NCI-H1694 treated with DMSO at 0.1 percent for 48 hours (cell line): ENCODE measurements at places on chromosomes 13 and 19.

DNA sequence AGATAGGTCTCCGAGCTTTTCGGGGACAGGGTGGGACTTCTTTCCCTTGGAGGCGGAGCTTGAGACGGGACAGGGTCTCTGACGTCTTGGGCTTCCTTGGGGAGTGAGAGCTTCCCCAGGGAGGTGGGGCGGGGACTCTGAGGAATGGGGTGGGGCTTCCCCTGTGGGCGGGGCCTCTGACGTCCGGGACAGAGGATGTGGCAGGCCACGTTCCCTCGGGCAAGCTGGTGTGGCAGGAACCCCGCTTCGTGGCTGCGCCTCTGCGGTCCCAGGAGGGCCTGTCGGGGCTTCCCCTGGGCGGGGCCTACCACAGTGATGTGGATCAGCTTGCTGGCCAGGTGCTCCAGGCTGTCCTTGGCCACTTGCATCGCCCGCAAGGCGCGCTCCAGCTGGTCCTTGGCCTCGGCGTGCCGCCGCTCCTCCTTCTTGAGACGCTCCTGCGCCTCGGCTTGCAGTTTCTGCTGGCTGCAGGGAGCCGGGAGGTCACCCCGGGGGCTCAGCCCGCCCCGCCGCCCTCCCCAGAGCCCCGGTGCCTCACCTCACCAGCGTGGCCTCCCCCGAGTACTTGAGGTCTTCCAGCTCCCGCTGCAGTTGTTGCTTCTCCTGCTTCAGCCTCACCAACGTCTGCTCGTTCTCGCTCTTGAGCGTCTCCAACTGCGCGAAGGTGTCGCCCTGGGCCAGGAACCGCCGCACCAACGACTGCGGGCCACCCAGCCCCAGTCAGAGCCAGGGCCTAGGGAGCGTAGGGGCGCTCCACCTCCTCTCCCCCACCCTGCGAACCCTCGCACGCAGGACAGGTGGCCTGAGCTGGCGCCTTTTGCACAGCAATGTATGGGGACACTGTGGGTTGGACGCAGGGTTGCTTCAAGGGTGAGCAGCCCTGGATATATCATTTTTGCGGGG, 3.3 kb upstream of the RGL3 start:
- DNase-seq: no peak

- DNase-seq: no peak
These were observed 81.5 kb upstream of the SHISA2 start for GRCh38 chr13:26133286-26133685.

DNA sequence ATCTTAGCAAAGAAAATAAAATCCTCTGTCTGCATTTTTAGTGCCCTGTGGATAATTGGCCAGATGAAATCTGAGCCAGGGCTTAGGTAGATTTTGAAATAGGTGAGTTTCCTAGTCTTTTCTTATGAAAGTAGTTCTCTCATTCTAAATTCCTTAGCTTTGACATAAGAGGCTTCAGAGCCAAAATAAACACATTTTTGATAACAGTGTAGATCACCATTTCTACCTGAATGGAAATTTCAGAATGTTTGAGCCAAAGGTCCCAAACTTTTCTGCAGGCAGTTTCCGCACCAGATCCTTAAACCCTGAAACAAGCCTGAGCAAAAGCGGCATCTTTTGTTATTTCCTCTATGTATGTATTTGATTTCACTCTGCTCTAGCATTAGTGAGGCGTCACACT, 551.2 kb downstream of the EFNB2 start:
- DNase-seq: no peak

- no peak for DNase-seq
These were observed 44.4 kb upstream of the WDFY2 start for GRCh38 chr13:51539887-51540286.

DNA sequence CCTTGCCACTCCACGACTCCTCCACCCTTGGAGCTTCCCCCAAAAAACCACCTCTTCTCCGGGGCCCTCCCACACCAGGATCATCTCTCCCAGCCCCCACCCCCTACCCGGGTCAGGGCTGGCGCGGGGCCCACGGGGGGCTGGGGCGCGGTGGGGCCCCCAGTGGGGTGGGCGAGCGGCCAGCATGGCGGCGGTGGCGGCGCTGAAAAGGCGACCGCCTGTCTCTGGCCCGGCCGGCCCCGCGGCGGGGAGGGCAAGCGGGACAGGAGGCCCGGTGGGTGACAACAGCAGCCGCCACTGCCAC, 850 bp downstream of the DYRK1B start:
- DNase-seq: no peak

GRCh38 chr13:51892657-51893056, 30.9 kb downstream of the CCDC70 start:
- no peak for DNase-seq

GRCh38 chr13:75196147-75196837, 285.7 kb downstream of the TBC1D4 start:
- peak; percentile 89 for DNase-seq

GRCh38 chr19:45922281-45922680, 7.7 kb upstream of the NANOS2 start:
- DNase-seq: no peak
